ENCODE measurements at places on chromosomes 6 and 20.

- no peak for DNase-seq
Observed at GRCh38 chr6:20302702-20303251, 90.5 kb upstream of the MBOAT1 start.

- no peak for DNase-seq
Observed at GRCh38 chr20:10769700-10770099, 95.9 kb upstream of the JAG1 start.

GRCh38 chr6:114989279-114989964 lies 646.6 kb upstream of the HS3ST5 start:
- DNase-seq, result no peak

- peak; percentile 79 for DNase-seq
Observed at GRCh38 chr20:57457243-57458095, 66.3 kb downstream of the RBM38 start.

- DNase-seq, result no peak
Observed at GRCh38 chr6:1991332-1991878, 254.0 kb downstream of the GMDS start.

GRCh38 chr6:47252633-47253032 lies 57.1 kb downstream of the TNFRSF21 start:
- DNase-seq, result no peak

- no peak for DNase-seq
Observed at GRCh38 chr6:15498640-15499039, 164.2 kb downstream of the DTNBP1 start.

- DNase-seq, result no peak
Observed at GRCh38 chr20:51767867-51768758, at the start of gene ATP9A. Gene ATP9A, minus strand, starts transcription at chr20:51768390. Its CDS starts 21 bp downstream, at chr20:51768369.

DNA sequence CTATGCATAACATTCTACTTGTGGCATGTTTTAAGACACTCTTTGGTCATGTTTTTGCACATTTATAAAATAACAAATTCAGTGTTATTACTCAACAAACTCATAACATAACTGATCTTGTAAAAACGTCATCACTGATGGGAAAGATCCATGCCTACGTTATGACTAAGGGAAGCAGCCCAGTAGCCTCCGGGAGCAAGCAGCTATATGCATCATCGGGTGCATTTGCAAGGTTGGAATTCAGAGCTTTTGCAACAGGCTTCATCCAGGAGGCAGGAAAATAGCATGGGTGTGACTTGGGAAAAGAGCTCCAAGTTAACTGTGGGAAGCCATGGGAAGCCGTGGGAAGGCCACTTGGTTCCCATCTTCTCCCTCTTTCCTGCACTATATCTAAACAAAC lies 271.6 kb upstream of the SGK1 start:
- no peak for DNase-seq

DNA sequence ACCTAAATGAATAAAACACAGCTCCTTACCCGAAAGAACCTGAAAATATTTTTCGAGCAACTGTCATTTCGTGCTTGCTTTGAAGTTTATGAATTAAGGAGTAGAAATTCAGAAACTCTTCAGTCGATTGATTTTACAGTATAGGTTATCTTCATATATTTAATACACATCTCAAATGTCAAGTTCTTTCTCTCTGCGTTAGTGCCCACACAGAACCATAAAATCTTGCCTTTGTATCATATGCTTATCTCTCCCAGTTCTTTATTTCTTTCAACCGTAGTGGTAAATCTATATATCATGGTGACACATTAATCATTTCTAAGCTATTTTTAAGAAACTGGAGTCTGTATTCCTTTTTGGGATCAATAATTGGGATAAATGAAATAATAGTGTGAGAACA lies 397.5 kb downstream of the CDKAL1 start:
- no peak for DNase-seq

DNA sequence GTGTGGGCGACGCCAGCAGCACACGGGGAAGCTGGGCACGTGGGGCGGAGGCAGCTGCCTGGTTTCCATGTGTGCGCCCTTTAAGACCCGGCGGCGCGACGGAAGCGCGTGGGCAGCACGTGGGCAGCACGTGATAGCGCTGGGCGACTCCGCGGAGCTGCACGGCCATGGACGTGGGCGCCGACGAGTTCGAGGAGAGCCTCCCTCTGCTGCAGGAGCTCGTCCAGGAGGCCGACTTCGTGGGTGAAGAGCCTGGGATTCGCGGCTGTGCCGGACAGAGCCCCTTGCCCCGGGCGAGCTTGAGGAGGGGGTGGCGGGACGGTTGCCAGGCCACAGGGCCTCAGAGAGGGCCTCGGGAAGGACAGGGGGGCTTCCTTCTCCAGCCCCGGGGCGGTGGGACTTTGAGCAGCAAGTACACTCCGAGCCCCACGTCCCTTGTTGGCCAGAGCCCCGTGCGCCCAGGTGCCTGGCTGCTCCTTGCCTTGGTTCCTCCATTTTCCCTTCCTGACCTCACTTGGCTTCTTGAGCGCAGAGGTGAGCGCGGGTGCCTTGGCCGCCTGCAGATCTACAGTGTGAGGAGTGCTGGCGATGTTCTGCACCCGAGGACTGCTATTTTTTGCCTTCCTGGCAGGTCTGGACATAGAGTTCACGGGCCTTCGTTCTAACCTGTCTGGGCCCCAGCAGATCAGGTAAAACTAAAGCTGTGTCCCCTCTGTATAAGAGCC lies at the start of gene PNLDC1:
Gene PNLDC1 (plus strand): TSS at position 136 of the 725 bp plus-strand sequence. CDS start 32 bp downstream, at position 168.
- no peak for DNase-seq

DNA sequence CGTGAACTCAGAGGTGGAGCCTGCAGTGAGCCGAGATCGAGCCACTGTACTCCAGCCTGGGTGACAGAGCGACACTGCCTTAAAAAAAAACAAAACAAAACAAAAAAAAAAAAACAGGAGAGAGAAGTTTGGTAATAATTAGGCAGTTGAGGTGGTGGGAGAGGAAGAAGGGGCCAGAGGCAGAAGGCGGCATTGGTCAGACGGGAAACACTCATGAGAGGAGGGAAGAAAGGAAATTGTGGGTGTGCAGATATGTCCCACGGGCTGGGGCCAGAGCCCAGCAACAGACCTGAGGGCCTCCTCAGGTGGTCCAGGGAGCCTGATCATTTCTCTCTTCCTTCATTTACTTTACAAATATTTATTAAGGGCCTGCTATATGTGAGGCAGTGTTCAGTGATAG lies 20.0 kb downstream of the SULF2 start:
- DNase-seq, result no peak

DNA sequence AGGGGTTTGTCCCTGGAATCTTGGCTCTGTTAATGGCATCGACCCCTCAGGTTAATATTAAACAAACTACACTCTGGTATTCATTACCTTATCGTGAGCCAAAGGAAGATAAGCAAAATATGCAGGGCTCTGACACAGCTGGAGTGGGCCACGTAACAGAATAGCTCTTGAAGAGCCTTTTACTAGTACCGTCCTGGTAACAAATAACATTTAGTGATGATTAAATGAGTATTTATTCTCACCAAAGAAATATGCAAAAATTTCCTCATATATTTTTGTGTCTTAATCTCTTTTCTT lies 20.1 kb upstream of the UTRN start:
- no peak for DNase-seq

GRCh38 chr20:38640521-38640920 lies 38.9 kb downstream of the ARHGAP40 start:
- no peak for DNase-seq

GRCh38 chr6:141488488-141488887 lies 644.2 kb upstream of the GJE1 start:
- no peak for DNase-seq
